NCI-H1105 treated with DMSO at 0.1 percent for 48 hours (cell line): ENCODE measurements at places on chromosomes 3 and 15.

DNA sequence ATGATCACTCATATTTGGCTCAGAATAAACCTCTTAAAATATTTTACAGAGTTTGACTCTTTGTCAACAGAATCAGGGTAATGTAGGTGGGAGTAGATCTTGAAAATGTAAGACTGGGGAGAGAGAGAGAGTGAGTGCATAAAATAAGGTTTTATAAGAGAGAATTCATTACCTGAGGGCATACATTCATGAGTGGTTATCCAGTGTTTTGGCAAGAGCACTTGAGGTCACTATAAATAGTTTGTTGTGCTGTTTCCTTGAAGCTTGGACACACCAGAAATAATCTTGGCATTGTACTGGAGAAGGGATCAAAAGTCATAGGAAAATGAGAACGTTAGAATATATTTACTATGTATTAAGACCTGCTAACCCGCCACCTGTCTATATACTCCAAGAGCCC, 33.4 kb downstream of the SLC28A2 start:
- DNase-seq: no peak

DNA sequence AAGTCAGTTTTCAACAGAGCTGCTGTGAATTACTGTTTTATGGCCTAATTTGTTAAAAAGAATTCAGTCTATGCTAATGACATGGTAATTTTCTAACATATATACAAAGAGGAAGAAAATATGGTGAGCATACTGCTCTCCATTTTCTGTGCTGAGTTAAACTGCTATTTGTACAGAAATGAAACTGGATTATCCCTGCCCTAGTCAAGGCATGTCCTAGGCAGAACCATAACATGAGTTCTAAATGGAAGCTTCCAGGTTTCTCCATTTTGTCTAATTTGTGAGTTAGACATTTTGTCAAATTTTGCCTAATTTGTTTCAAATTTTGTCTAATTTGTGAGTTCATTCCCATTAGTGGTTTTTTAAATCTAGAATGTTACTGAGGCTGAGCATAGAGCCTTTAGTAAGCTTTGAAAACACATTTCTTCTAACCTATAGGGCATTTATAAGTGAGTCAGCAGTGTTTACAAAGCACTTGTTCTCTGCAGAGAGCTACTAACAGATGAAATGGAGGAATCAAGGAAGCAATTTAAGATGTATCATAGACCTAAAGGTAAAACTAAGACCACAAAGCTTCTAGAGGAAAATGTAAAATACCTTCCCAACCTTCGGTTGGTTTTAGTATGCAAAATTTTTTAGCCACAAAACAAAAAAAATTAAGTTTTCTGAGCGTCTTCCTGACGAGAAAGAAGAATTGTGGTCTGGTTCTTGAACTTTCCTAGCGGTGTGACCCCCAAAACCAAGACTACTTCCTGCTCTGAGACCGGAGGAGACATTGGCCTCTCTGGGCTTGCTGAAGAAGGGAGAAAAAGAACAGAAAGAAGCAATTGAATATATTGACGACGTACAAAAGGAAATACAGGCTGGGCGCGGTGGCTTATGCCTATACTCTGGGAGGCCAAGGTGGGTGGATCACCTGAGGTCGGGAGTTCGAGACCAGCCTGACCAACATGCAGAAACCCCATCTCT, 9.8 kb downstream of the P2RY14 start:
- DNase-seq: no peak

- no peak for DNase-seq
These were observed 31.8 kb downstream of the GPR176 start for GRCh38 chr15:39888243-39888642.

DNA sequence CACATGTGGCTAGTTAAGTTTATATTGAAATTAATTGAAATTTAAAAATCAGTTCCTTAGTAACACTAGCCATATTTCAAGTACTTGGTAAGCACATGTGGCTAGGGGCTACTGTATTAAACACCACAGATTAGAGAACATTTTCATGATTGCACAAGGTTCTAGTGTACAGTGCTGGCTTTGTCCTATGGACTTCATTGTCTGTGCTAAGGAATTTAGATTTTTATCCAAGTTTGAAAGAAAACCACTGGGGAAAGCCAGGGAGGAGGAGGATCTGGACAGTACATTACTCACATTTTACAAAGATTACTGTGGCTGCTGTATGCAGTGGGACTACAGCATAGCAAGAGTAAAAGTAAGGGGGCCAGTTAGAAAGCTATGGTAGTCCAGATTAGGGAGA, 13.9 kb downstream of the STAC start:
- DNase-seq: no peak

DNA sequence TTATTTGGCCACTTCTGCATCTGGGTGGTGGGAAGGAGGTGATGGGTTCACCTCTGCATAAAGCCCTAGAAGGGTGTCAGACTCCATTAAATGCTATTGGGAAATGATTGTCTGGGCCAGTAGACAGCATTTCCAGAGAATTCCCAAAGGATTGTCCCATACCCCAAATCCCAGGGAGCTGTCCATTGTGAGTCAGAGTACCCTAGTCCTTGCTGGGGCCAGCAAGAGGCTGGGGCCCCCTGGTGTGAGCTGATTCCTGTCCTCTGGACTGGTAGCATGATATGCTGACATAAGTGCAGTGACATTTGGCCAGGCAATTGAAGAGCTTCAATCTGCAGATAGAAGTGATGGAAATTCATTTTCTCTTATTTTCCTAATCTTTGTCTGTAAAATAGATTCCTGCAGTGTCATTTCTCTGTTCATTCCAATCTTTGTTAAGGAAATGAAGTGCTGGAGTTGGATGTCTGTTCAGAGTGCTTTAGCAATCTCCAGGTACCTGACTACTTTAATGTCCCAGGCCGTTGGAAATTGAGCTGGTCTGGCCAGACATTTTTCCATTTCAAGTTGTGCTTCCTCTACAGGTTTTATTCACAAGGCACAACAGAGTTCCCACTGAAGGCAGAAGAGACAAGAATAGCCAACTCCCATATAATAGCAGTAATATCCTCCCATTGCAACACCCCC, 91.2 kb downstream of the RPLP1 start:
- no peak for DNase-seq

GRCh38 chr3:129409541-129409940, 18.9 kb downstream of the EFCAB12 start:
- no peak for DNase-seq

- no peak for DNase-seq
These were observed 66.5 kb downstream of the CTNNB1 start for GRCh38 chr3:41265823-41266273.

- DNase-seq: no peak
These were observed 547.5 kb downstream of the MCTP2 start for GRCh38 chr15:94778840-94779239.

GRCh38 chr3:169170456-169170855, 493.1 kb downstream of the MECOM start:
- no peak for DNase-seq

- DNase-seq: no peak
These were observed 32.0 kb downstream of the FAIM start for GRCh38 chr3:138640537-138640936.

GRCh38 chr15:74781431-74782258, at the start of gene CSK:
Gene CSK (plus strand): TSS chr15:74782080. CDS start chr15:74798298, 16,218 bp downstream.
- peak; percentile 25 for DNase-seq

DNA sequence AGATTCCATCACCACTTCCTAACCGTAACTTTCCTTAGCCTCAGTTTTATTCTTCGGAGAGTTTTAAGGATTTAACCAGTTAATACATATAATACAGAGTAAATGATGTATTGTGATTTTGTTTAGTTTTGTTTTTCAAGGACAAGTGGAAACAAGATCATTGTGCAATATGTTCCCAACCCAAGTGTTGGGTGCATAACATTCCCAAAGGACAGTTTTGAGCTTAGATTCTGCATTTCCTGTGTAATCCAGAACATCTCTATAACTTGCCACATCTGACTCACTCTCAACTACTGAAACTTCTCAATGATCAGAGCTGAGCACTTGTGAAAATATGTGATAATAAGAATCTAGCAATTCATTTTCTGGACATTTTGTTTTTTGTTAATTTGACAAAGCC, 466.1 kb upstream of the PPP2R3A start:
- no peak for DNase-seq

- DNase-seq: no peak
These were observed 22.8 kb upstream of the KCTD6 start for GRCh38 chr3:58469096-58469495.

DNA sequence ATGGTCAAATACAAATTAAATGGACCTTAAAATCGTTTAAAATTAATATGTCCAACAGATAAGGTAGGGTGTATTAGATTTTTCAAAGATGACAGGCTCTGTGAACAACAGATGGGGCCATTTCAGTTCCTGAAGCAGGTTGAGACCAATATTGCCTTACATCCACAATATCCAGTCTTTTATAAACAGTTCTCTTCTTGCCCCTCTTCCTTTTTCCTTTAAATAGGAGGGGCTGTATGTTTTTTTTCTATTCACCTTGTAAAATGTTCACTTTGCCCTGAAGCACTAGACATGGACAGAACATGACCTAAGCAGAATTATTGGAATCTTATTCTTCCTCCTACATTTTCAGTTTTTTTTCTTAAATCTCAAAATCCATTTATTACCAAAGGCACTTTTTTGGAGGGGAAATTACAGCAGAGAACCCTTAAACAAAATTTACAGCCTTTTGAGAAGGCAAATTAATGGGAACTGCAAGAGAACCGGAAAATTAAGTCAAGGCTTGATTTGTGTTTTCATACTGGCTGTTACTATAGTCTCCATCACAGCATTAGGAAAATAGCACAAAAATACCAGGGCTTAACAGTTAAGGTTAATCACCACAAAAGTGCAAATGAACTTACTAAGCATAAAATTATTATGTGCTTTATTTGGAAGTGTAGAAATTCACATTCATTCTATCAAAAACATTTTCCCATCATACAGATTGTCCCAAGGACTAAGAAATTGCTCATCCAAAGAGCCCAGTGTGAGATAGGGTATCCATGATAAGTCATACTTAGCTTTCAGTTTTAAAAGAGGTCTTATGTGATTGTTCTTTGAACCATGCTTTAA, 55.8 kb downstream of the CMSS1 start:
- DNase-seq: no peak
